ENCODE measurements at places on chromosomes 11 and 22. TPM values are rescaled to one million over a fixed set of nuclear protein-coding genes. Genes with fewer than 3 reads are reported as not detected.

- DNase-seq: no peak
- peaks cover 4% of the 10 kb centered on the region for H3K36me3 ChIP-seq
- H3K4me3 ChIP-seq: no peak overlapping the region
- no peaks in the 10 kb centered on the region for H3K27me3 ChIP-seq
- H3K27ac ChIP-seq: no peak overlapping the region
These were observed 772.5 kb downstream of the TBC1D22A start for GRCh38 chr22:47534804-47535410.

ADM2 gene
- total RNA-seq: 11.9 TPM

DNA sequence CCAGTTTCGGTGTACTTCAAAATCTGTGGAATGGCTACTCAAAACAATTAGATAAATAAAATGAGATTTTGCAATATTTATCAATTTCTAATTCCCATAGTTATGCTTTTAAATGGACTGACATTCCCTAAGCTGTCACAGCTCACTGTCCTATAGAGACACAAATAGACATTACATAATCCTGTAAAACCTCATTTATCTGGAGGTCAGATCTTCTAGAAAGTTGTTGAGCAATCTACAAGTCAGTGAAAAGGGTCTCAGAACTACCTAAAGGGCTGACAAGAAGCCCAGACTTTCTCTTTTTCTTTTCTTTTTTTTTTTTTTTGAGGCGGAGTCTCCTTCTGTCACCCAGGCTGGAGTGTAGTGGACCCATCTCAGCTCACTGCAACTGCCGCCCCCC, 12.0 kb downstream of the ALG8 start:
- no peaks in the 10 kb centered on the region for H3K4me1 ChIP-seq
- H3K36me3 ChIP-seq: peaks cover 13% of the 10 kb centered on the region
- no peaks in the 10 kb centered on the region for H3K27me3 ChIP-seq
- H3K4me3 ChIP-seq: no peak overlapping the region

DNA sequence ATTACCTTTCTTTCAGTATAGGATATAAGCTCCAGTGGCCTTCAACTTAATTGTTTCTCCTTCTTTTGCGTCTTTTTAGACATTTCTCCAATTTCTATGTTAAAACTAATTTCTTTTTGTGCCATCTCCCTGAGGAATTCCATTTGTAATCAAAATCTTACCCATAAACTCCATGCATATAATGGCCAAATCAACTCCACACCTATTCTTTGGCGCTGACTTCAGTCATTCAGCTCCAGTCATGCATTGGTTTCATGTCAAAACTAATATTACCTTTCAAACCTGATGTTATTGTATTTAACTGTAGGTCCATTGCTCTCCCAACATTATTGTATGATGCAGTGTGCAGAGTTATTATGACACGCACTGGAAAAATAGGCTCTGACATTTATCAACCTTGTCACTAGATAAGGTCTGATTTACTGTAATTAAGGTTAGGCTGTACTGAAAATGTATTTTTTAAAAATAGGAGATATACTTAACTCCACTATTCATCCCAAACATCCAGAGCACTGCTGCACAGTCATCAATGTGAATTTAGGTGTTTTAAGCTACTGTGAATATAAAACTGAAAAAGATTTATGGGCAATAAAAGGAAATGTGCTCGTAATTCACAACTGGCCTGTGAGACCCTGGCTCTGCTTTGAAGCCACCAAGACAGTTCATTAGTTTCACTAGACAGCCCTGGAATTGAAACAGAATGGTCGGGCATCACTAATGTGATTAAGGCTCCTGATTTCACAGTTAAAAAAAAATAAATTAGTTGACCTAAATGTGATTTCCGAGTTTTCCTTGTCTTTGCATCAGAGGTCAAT, 180.6 kb upstream of the GRIA4 start:
- no peaks in the 10 kb centered on the region for H3K27me3 ChIP-seq
- DNase-seq: no peak
- no peaks in the 10 kb centered on the region for H3K4me1 ChIP-seq
- no peaks in the 10 kb centered on the region for H3K36me3 ChIP-seq

EFCAB6 gene
- 0.31 TPM for total RNA-seq

RIMBP3C gene
- total RNA-seq: 0.22 TPM

OR56A1 gene
- 0.07 TPM for total RNA-seq

DNA sequence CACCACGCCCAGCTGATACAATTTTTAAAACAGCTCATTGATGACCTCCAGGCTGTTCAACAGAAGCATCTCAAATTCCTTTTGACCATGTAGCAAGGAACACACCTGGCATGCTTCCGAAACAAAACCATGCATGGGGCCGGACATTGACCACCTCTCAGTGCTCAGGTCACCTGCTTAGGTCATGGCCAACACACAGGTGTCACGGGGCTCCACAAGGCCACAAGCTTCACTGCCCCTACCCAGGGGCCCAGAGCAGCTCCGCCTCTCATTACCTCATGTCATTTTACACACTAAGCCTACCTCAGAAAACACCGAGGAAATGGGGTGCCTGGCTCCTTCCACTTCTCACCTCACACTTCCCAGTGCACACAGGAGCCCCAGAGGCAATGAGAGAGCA, 26.6 kb downstream of the YPEL1 start:
- H3K27ac ChIP-seq: no peak overlapping the region
- H3K4me3 ChIP-seq: no peak overlapping the region
- no peak for DNase-seq
- no peaks in the 10 kb centered on the region for H3K27me3 ChIP-seq
- no peaks in the 10 kb centered on the region for H3K4me1 ChIP-seq

DNA sequence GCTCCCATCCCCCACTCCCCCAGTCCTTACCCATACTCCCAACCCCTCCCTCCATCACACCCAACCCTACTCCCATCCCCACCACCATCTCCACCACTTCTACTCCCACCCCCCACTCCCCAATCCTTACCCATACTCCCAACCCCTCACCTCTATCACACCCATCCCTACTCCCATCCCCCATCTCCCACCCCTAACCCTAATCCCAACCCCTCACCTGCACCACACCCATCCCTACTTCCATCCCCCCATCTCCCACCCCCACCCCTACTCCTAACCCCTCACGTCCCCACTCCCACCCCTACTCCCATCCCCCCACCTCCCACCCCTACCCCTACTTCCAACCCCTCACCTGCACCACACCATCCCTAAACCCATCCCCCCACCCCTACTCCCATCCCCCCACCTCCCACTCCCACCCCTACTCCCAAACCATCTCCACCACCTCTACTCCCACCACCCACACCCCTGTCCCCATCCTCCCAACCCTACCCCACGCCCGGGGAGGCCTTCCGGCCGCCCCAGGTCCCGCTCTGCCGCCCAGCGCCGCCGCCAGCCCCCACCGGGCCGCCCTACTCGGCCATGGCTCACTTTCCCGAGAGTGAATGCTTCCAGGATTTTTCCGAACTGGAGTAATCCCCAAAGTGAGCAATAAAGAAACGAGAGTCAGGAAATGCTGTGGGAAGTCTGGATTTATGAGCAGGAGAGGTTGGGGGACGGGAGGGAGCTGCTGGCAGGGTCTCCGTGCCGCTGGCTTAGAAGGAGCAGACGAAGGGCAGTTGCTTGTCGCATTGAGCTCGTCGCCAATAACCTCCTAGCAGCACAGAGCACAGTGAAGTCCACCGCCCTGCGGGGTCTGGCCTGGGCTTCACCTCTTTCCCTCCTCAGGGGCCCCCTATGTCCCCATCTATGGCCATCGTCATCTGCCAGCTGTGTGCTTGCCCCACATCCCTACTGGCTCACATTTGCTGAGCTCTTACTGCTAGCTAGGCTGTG, 4.6 kb downstream of the PRG3 start:
- no peak for DNase-seq
- peak overlapping the region; percentile 71 for H3K4me3 ChIP-seq
- H3K27me3 ChIP-seq: no peaks in the 10 kb centered on the region
- H3K36me3 ChIP-seq: no peaks in the 10 kb centered on the region
- no peak overlapping the region for H3K27ac ChIP-seq

LINC01488 gene
- total RNA-seq: not detected

SEPTIN5 gene
- total RNA-seq: 17.8 TPM

DNA sequence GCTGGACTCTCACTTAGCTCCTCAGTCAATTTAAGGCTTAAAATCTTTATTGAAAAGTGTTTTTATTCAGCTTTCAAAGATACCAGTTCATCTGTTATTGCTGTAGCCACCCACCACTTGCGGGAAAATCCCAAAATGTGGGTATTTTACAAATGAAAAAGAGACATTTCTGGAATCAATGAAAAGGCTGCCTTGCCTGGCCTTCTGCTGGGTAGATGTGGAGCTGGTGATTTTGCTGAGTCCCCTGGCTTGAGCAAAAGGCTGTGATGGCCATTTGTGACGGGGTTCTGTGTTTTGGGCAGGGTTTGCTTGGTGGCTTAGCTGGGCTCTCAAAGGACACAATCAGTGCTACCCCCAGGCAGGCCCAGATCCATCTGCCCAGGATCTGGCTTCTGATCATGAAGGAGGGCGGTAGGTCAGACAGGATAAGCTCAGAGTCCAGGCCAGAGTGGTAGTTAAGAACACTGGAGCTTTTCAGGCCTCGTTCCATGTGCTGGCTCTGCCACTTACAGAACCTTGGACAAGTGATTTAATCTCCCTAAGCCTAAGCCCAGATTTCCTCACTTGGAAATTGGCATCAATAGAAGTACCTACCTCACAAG, 36.1 kb downstream of the UBASH3B start:
- no peaks in the 10 kb centered on the region for H3K36me3 ChIP-seq
- H3K4me1 ChIP-seq: peaks cover 6% of the 10 kb centered on the region
- no peak overlapping the region for H3K27ac ChIP-seq
- no peak for DNase-seq
- no peaks in the 10 kb centered on the region for H3K27me3 ChIP-seq
- no peak overlapping the region for H3K4me3 ChIP-seq

P2RY6 gene
- not detected for total RNA-seq

DNA sequence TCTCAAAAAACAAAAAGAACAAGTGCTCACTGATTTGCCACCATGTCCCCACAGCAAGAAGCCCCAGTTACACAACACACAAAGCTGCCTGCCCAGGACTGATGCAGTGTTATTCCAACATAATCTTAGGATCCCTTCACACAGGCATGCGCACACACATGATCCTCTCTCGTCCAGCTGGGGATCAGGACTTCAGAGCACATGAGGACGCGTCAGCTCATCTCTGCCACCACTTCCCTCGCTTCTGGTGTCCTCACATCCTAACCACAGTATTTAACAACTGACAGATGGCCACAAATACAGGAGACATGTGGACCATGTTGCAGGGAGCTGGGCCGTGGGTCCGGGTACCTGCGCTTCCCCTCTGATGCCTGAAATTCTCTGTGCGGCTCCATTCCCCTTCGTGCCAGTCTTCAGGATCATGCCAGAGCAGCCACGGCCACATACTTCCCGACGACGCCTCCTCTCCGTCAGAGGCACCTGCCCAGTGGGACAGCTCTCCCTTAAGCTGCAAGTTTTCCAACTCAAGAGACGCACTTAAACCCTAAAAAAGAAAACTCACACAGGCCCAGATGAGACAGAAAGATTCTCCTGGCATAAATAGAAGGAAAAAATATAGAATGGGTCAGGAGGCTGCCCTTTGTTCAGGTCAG, 68.3 kb downstream of the PACSIN2 start:
- peak; percentile 27 for DNase-seq
- H3K36me3 ChIP-seq: no peaks in the 10 kb centered on the region
- no peaks in the 10 kb centered on the region for H3K27me3 ChIP-seq
- no peak overlapping the region for H3K4me3 ChIP-seq
- peaks cover 16% of the 10 kb centered on the region for H3K4me1 ChIP-seq
- H3K27ac ChIP-seq: no peak overlapping the region

- H3K27me3 ChIP-seq: peaks cover 3% of the 10 kb centered on the region
- no peaks in the 10 kb centered on the region for H3K36me3 ChIP-seq
- H3K4me3 ChIP-seq: no peak overlapping the region
- no peak for DNase-seq
These were observed 23.9 kb downstream of the GLB1L2 start for GRCh38 chr11:134355656-134356055.

DNA sequence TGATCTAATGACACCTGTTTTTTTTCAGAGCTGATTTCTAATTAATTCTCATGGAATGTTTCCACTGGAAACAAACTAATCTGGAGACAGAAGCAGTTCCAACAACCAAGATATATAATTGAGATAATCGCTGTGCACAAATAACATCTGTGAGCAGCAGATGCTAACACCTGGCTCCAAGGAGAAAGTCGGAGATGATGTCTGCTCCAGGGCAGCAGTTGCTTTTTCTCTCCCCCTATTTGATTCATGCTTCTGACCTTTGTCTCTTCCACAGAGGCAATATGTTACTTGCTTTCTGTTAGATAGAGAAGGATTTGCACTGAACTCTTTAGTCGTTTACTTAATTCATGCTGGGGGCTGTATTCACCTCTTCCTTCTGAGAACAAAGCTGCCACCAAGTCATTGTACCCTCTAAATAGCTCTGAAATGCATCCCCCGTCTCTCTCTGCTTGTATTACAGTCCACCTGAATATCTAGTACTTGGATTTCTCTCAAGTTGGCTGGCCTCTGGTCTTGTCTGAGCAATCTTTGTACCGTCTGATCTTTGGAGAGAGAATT, 187.4 kb downstream of the MYO18B start:
- no peaks in the 10 kb centered on the region for H3K36me3 ChIP-seq
- H3K4me1 ChIP-seq: peaks cover 12% of the 10 kb centered on the region
- H3K4me3 ChIP-seq: no peak overlapping the region

DNA sequence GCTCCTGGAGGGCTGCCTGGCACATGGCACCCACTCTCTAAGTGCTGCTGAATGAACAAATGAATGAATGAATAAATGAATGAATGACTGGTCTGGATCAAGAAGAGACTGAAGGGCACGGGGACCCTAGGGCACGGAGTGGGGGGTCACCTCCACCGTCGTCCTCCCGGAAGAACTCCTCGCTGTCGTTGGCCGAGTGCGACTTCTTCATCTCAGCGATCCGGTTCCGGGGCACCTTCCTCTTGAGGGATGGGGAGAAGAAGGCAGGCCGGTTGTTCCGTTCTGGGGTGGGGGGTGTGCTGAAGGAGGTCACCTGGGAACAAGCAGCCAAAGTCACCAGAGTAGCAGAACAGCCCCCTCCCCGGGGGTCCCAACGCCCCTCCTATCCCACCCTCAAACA, 36.0 kb downstream of the NUP50 start:
- no peak for DNase-seq
- no peak overlapping the region for H3K4me3 ChIP-seq
- H3K36me3 ChIP-seq: peaks cover 27% of the 10 kb centered on the region
- no peaks in the 10 kb centered on the region for H3K4me1 ChIP-seq
- no peak overlapping the region for H3K27ac ChIP-seq
- no peaks in the 10 kb centered on the region for H3K27me3 ChIP-seq

GRCh38 chr11:84128840-84129239, 842.7 kb upstream of the CCDC90B start:
- no peaks in the 10 kb centered on the region for H3K36me3 ChIP-seq
- no peak overlapping the region for H3K27ac ChIP-seq
- DNase-seq: no peak
- H3K27me3 ChIP-seq: no peaks in the 10 kb centered on the region
- H3K4me1 ChIP-seq: no peaks in the 10 kb centered on the region

DNA sequence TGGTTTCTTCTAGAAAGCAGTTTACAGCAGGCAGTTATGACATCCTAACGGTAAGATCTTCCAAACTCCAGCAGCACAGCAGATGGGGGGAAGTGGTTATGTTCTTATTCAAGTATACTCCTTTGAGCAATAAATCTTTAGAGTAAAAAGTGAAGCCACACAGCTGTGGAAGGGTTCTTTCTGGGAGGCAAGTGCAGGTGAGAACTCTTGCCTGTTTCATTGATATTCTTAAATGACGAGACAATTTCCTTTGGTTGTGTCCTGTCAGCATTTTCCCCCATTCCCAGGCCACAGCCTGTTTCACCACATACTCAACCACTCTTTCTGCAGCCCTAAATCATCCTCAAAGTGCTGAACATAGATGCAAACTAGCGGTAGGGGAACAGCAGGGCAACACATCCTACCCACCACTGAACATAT, 207.3 kb upstream of the MTNR1B start:
- no peak overlapping the region for H3K27ac ChIP-seq
- no peak for DNase-seq
- no peaks in the 10 kb centered on the region for H3K4me1 ChIP-seq
- no peak overlapping the region for H3K4me3 ChIP-seq
